ENCODE measurements at places on chromosomes 1 and 21.

DNA sequence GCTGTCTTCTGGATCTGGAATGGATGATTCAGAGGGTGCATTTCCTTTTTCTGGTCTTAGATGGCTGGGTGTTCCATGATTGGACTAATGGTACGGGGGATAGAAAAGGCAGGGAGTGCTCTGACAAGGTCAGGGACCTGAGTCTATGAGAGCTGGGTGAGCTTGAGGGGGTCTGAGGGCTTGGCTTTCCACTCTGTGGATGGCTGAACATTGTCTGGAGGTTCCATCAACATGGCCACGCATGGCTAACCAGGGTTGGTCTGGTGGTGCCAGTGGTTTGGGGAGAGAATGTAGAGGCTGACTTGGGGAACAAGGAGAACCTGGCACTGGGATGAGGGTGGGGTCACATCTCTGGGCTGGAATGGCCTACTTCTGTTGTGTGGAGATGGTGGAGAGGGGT lies 41.5 kb upstream of the TSPAN2 start:
- DNase-seq: no peak

DNA sequence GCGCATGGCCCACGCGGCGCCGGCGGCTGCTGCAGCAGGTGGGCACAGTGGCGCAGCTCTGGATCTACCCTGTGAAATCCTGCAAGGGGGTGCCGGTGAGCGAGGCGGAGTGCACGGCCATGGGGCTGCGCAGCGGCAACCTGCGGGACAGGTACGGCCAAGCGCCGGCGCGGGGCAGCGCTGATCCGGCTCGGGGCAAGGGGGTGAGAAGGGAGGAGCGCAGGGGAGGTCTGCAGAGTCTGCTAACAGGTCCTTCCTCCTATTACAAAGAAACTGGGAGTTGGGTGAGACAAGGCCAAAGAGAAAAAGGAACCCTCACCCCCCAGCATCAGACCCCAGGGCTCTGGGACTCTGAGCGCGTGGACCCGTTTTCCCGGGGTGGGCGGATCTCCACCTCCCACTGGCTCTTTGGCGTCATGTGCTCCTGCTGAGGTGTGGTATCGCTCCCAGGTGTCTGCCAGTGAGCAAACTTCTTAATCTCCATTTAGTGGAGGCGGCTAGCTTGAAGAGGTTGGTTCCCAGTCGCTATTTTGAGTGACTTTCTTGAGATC lies 431 bp downstream of the MTARC1 start:
- DNase-seq: no peak

- DNase-seq: no peak
Measured at GRCh38 chr21:36806103-36806502, 107.2 kb downstream of the SIM2 start.

DNA sequence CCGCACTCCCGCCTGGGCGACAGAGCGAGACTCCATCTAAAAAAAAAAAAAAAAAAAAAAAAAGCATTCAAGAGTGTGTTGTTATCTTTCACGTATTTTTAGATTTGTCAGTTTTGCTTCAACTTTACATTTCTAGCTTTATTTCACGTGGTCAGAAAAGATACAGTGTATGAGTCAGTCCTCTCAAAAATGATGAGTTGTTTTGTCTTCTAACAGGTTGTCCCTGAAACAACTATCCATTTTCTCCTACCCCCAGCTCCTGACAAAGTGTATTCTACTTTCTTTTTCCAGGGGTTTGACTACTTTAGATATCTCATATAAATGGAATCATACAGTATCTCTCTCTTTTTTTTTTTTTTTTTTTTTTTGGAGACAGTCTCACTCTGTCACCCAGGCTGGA lies 5.5 kb upstream of the ZNF695 start:
- DNase-seq: no peak

DNA sequence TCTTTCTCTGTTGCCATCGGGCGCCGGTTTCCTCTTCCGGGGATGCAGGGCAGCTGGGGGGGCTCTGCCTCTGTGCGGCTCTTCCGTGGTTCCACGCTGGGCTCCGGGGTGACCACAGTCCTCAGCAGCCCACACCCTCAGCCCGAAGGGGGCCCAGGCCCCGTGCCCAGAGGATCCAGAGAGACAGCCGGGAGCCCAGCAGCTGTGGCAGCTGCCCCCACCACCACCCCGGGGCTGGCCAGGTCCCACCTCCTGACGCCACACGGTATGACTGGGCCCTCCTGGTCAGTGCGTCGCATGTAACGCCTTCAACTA lies 172.2 kb downstream of the PRDM16 start:
- DNase-seq: no peak

- no peak for DNase-seq
Measured at GRCh38 chr1:177589166-177589565, 380.7 kb downstream of the SEC16B start.

DNA sequence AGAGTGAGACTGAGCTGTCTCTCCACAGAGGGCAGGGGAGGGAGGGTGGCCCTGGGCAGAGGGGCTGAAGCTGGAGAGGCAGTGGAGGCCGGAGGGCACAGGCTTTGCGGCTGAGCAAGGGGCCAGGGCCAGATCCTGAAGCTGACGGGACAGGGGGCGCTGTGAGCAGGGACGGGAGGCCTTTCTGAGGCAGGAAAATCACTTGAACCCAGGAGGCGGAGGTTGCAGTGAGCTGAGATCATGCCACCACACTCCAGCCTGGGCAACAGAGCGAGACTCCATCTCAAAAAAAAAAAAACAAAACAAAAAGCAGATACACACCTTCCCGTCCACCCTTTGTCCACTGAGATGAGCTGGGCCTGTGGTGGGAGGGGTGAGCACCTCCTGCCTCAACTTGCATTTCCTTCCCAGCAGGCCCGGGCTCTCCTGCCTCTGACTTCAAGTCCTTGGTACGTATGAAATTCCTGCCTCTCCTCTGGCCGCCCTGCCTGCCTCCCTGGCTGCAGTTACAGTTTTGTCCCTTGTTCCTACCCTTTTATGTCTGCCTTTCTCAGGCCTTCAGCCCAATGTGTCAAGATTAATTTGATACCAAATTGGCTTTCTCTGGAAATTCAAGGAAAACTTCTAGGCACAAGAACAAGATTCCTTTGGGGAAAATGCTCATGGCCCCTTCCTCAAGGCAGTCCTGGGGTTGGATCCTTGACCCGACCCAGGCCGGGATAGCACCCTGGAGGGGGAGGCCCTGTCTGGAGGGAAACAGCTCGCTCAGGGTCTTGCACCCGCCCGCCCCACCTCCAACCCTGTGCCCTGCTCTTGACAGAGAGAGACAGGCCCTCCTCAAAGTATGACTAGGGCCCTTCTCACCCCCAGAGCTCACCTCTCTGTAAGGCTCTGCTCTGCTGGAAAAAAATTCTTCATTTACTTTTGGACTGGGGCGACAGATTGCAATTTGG lies 11.2 kb upstream of the ADAMTSL4 start:
- no peak for DNase-seq

DNA sequence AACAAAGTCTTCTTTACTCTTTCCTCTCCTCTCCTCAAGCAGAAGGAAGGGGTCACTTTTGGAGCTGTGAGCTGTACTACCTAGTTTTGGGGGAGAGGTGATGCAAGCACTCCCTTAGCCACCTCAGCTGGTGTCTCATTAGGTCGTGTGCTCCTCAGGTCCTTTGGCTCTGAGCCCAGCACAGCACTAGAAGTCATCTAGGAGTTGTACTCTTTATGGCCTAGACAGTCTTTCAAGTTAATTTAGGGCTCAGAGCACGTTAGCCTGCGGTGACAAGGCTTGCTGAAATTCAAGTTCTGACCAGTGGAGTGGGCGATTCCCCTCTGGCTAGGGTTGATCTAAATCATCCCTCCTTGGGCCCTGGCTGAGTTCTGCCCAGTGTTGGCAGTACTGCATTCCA lies 48.0 kb upstream of the WDR26 start:
- DNase-seq: no peak

GRCh38 chr1:15282038-15282437 lies 35.0 kb downstream of the FHAD1 start:
- no peak for DNase-seq
